ENCODE measurements at places on chromosomes 5 and 9. TPM values are rescaled to one million over a fixed set of nuclear protein-coding genes. Genes with fewer than 3 reads are reported as not detected.

The HTR1A gene
- not detected for polyA plus RNA-seq

The SNAPC4 gene
- polyA plus RNA-seq, result 2.4 TPM

The PCDHA10 gene
- 0.02 TPM for polyA plus RNA-seq

The PCDHB12 gene
- polyA plus RNA-seq, result 0.32 TPM

The GRIN3A gene
- polyA plus RNA-seq, result not detected

The DOLPP1 gene
- polyA plus RNA-seq, result 13.2 TPM

The NREP gene
- 329 TPM for polyA plus RNA-seq

The MTREX gene
- 61.7 TPM for polyA plus RNA-seq

The TEX48 gene
- polyA plus RNA-seq, result not detected

The SERF1A gene
- polyA plus RNA-seq, result 0.91 TPM

The ELOVL7 gene
- polyA plus RNA-seq, result 0.11 TPM

The MAP1B gene
- 56.3 TPM for polyA plus RNA-seq

The DRD1 gene
- polyA plus RNA-seq, result 0.11 TPM

The FAM78A gene
- polyA plus RNA-seq, result 0.26 TPM

The NFIB gene
- polyA plus RNA-seq, result 2.2 TPM

The PCDHB13 gene
- 0.73 TPM for polyA plus RNA-seq

The UGT3A2 gene
- polyA plus RNA-seq, result not detected

The PCDHGA4 gene
- polyA plus RNA-seq, result 6.3 TPM

Measured in AG04450 (cell line).